ELF-1 (cell line): ENCODE measurements at places on chromosomes 11 and 22.

GRCh38 chr11:101254037-101254436, 124.4 kb upstream of the PGR start:
- DNase-seq = no peak

- DNase-seq = no peak
These were observed 32.3 kb upstream of the SORL1 start for GRCh38 chr11:121419836-121420235.

DNA sequence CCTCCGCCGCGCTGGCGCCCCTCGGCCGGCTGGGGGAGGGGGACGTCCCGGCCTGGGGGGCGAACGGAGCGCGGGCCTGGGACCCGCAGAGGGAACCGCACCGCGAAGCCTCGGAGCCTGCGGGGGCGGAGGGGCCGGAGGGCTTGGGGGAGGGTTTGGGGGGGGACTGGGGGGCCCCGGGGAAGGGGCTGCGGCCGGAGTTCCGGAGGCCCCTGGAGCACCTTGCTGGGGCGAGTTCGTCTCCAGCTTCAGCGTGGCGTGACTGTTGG, 261 bp upstream of the SCT start:
- DNase-seq = no peak

DNA sequence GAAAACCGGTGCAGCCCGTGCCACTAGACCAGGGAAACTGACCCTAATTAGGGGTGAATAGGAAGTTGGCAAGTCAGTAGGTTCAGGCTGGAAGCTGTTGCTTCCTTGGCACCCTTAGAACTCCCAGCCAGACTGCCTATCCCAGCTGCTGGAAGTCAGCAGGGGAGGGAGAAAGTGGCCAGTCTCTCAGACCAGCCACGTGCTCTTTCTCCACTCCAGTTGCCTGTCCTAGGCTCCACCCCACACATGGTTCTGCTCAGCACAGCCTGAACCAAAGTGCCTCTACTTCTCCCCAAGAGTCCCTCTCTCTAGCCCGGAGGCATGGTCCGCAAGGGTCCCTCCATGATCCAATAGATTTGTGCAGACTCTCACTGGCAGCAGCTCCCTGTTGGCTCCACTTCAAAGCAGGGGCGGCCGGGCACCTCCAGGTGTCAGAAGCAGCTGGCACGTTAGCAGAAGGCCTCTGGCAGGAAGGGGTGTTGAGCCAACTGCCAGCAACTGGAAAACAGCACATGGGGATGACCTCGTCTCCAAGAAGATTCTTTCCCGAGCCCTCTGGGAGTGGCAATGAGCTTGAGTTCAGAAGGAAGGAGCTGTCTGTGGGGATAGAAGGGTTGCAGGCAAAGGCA, 27.7 kb downstream of the ARFGAP2 start:
- DNase-seq = no peak

- DNase-seq = no peak
These were observed 142.0 kb upstream of the BDNF start for GRCh38 chr11:27842290-27842689.
